Hindlimb muscle (tissue), 1 donor: ENCODE measurements at places on chromosomes 4 and X.

- no peak for DNase-seq
Measured at GRCh38 chr4:76201276-76201675, 12.3 kb downstream of the SCARB2 start.

DNA sequence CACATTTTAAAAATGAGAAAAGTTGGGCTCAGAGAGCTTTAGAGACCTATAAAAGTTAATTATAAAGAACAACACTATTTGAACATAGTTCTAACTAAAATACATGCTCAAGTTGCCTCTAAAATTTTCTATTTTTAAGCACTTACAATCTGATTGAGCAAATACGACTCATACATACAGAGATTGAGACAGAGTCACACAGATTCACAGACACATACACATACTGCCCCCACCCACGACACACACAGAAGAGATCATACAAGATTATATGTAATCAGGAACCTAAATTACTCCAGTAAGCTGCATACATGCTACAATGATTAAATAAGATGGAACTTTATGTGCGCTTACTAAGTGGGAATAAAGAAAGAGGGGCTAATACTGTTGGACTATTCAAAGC is 2.7 kb upstream of the ASB5 start:
- no peak for DNase-seq

- DNase-seq, result no peak
Measured at GRCh38 chr4:40363382-40363920, 28.3 kb downstream of the CHRNA9 start.

GRCh38 chr4:170388255-170388654 is 298.5 kb upstream of the AADAT start:
- no peak for DNase-seq

GRCh38 chrX:68929332-68930150 is 100.7 kb downstream of the EFNB1 start:
- no peak for DNase-seq

GRCh38 chr4:151519728-151520415 is 110.9 kb downstream of the FHIP1A start:
- DNase-seq, result no peak
